ENCODE measurements at places on chromosomes 5 and 9.

GRCh38 chr5:103262422-103262871, 3.9 kb downstream of the MACIR start:
- peak; percentile 70 for DNase-seq

DNA sequence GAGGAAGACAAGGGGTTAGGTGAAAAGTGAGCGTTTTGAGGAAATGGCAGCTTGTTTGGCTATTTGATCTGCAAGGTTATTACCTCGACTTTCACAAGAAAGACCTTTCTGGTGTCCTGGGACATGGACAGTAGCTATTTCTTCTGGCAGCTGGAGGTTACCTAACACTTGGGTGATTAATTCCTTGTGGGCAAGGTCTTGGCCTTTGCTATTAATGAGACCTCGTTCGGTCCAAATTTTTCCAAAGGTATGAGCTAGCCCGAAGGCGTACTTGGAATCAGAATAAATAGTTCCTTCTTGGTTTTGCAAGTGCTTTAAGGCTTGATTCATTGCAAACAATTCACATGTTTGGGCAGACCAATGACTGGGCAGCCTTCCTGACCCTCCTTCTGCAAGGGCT, 4.9 kb downstream of the GTF3C5 start:
- no peak for DNase-seq

DNA sequence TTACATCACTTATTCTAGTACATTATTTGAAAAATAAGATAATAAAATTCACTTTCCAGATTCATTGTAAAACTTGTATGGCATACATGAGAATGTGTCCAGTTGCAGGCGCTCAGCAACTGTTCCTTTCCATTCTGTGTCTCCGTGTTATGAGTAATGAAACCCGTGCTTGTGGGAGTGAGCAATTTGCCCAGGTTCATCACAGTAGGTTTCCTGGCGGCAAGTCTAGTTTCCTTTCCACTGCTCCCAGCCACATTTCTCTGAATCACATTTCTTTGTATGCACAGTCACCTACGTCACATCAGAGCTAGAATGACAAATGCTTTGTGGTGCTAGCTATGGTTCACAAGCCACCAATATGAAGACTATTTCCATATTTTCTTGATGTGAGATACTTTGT, 39.9 kb downstream of the MOCS2 start:
- peak; percentile 81 for DNase-seq

- DNase-seq = peak; percentile 27
These were observed 25.5 kb downstream of the ACTL7B start for GRCh38 chr9:108830272-108830671.

DNA sequence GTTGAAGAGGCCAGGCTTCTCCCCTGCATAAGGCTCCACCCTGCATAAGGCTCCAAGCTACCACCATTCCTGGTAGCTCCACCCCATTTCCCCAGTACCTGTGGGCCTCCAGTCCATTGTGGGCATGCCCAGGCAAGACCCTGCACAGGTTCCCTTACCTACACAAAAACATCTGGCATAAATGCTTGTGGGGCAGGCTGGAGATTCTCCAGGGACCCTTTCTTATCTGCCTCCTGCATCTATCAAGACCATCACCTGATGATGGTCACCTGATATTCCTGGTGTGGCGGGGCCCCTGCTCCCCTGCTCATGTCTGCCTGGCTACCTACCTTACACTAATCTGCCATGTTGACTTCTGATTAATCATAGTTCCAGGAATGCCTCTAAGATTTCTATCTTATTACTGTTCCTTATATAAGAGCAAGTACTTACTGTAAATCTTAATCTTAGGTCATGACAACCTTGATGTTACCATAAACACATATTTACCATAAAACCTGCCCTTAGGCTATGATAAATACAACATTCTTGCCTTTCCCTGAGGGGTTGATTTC, 41.0 kb downstream of the FGD3 start:
- DNase-seq = no peak

GRCh38 chr9:135098400-135099105, 11.1 kb downstream of the OLFM1 start:
- peak; percentile 4 for DNase-seq

GRCh38 chr5:81805086-81805485, 54.2 kb upstream of the SSBP2 start:
- DNase-seq = no peak

- no peak for DNase-seq
These were observed 198.5 kb upstream of the FBN2 start for GRCh38 chr5:128736553-128736952.

DNA sequence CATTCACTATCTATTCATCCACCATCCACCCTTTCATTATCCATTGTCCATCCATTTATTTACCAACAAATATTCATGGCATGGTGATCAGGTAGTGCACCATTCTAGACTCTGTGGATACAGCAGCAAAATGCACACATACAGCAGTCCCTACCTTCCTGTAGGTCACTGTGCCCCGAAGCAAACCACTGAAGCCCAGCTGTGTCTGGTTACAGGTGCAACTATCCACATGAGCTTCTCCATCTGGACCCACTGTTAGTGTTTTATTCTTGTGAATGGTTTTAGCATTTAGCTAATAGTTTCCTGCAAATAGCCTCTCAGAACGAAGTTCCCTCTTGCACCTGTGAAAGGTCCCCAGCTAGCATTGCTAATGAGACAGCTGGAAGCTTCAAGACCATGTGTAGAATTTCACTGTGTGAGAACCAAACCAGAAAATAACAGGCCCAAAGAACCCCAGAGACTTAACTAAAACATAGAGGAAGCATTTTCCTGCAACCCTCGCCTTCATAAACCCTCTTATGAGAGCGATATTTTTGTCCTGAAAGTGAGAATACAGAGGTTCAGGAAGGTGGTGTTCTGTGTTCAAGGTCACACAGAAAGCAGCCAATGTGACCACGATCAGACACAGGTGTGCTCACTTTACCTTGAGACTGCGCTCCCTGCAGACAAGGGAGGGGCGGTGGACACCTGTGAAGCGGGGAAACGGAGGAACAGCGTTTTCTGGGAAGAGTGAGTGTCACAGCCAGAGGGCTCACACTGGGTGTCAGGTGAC, 18.5 kb downstream of the PAEP start:
- DNase-seq = no peak

- no peak for DNase-seq
These were observed 29.2 kb upstream of the IL13 start for GRCh38 chr5:132628814-132629213.

DNA sequence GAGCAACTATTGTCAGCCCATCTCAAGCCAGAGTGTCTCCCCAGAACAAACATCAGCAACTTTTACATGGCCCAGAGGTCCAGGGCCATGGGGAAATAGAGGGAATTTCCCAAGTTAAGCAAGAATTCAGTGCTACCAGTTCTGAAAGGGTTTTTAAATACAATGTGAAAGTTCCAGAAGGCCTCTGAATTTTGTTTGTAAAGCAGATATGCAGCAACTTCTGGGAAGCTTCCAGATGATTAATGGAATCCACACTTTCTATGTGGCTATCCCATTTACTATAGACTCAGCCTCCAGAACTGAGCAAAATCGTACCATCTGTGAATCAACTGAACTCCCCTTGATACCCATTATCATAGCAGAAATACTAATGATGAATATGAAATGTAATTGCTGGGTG, 93.8 kb downstream of the FEM1C start:
- peak; percentile 92 for DNase-seq

DNA sequence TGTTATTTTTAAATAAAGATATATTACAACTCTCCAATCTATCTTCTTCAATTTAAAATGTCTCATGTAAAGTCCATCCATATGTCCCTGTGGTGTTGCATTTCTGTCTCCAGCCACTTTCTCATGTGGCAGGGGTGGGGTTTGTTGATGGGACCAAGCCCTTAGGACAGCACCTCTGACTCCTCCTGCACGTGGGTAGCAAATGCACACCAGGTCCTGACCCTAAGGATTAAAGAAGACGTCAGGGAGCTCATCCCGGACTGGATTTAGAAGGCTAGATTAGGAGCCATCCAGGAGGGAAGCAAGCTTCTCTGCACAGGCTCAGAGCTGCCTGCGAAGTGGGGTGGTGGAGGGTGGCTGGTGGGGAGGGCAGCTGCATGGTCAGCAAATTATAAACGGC, 38.9 kb upstream of the FAM120AOS start:
- DNase-seq = no peak

- peak; percentile 7 for DNase-seq
These were observed 733.9 kb downstream of the PRELID2 start for GRCh38 chr5:145101246-145101645.

Data from EH (cell line).